Activated effector memory CD4-positive, alpha-beta T cell treated with Interleukin-2 at 50 U/mL for 16 hours (primary cell): ENCODE measurements at places on chromosomes 7 and 10.

DNA sequence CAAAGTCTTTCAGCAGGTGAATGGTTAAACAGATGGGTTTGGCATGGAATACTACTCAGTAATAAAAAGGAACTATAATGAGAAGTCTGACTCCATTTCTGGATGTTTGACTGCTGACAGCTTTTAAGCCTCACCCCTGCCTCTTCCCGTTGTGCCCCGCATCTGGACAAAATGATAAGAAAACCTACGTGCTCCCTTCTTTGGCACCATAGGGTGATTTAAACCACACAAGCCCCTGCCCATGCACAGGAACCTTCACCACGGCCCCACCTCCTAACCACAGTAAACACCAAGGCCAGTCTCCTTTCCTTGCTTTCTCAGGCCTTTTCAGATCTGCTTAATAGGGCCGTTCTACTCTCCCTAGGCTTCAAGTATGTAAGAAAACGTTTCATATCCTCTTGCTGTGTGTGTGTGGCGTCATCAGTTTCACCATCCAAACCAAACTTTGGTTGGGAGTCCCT is 47.1 kb upstream of the UBN2 start:
- no peak for DNase-seq

DNA sequence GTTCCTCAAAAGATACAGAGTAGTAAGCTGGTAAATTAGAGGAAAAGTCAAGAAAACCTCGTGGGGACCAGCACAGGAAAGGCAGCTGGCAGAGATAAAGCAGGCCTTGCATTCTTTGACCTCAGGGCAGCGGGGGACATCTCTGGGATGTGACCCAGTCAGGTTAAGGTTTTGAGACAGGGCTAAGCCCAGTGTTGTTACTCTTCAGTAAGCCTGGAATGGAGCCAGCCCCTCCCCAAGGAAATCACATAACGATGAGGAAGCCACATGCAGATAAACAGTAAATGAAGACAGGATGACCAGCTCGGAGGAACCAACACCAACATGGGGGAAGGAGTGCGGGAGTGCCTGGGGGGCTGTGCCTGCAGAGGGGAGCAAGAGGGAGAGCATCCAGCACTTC is 99.6 kb downstream of the JAZF1 start:
- no peak for DNase-seq

DNA sequence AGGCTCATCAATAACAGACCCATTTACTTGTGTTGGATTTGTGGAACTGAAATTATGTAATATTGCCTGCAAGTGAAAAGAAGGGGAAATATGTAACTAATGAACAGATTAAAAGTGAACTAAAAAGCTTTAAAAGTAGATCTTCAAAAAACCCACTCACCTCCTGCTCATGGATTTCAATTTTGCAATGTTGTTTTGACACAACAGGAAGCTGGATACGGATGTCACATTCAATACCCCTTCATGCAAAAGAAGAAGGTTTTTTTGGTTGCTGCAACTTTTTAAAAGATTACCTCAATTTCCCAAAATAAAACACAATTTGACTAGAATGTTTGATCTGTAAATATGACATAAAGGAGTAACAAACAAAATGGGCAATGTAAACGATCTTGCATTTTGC is 3.3 kb downstream of the MKI67 start:
- DNase-seq = no peak

GRCh38 chr7:93232673-93233018 is 480 bp downstream of the VPS50 start:
- DNase-seq = no peak

GRCh38 chr10:69089638-69090599 is 2.0 kb downstream of the SRGN start:
- peak; percentile 46 for DNase-seq

- DNase-seq = no peak
Measured at GRCh38 chr10:59896191-59896590, 10.2 kb downstream of the CCDC6 start.

DNA sequence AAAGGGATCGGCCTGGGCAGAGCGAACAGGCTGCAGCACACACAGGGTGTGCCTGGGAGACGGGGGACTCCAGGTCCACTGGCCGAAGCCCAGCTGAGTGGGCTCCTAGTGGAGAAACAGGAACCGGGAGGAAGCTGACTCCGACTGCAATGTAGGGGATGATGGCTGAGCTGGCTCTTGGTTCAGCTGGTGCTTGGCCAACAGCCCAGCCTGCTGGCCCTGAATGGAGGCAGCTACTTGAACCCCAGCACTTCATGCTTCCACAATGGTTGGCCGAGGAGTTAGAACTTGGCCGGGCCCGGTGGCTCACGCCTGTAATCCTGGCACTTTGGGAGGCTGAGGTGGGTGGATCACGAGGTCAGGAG is 27.0 kb upstream of the FRAT2 start:
- no peak for DNase-seq
